ENCODE measurements at places on chromosomes 16 and 17. TPM values are rescaled to one million over a fixed set of nuclear protein-coding genes. Genes with fewer than 3 reads are reported as not detected.
A peak's percentile ranks its signal among the peaks of the same experiment; 100 is the strongest.

Gene TM4SF5
- not detected for total RNA-seq

Gene MYO15B
- 5.8 TPM for total RNA-seq

Gene SPAG7
- total RNA-seq: 43.1 TPM

Gene LPO
- total RNA-seq: not detected

Gene DCAKD
- total RNA-seq: 45.8 TPM

Gene ADAD2
- total RNA-seq: not detected

Gene C16orf92
- total RNA-seq: not detected

DNA sequence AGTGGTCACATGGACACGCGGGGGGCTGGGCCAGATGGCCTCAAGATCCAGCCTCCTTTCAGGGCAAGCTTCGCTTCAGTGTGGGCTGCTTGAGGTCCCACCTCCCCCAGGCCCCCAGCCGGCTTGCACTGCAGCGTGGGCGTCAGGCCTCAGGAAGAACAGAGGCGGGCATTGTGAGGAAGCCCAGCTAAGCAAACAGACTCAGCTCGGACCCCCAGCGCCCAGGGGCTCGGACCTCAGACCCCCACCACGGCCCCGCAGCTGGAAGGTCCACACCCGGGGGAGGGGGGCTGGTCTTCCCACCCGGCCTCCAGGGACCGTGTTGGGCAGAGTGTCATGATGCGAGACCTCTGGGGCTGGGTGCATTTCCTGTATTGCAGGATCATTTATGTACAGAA, 24.7 kb upstream of the ZNF469 start:
- DNase-seq: no peak

- DNase-seq: peak; percentile 89
Measured at GRCh38 chr16:10922328-10923145, 19.7 kb downstream of the DEXI start.

- peak; percentile 54 for DNase-seq
Measured at GRCh38 chr16:68700120-68700519, 37.0 kb upstream of the CDH1 start.

DNA sequence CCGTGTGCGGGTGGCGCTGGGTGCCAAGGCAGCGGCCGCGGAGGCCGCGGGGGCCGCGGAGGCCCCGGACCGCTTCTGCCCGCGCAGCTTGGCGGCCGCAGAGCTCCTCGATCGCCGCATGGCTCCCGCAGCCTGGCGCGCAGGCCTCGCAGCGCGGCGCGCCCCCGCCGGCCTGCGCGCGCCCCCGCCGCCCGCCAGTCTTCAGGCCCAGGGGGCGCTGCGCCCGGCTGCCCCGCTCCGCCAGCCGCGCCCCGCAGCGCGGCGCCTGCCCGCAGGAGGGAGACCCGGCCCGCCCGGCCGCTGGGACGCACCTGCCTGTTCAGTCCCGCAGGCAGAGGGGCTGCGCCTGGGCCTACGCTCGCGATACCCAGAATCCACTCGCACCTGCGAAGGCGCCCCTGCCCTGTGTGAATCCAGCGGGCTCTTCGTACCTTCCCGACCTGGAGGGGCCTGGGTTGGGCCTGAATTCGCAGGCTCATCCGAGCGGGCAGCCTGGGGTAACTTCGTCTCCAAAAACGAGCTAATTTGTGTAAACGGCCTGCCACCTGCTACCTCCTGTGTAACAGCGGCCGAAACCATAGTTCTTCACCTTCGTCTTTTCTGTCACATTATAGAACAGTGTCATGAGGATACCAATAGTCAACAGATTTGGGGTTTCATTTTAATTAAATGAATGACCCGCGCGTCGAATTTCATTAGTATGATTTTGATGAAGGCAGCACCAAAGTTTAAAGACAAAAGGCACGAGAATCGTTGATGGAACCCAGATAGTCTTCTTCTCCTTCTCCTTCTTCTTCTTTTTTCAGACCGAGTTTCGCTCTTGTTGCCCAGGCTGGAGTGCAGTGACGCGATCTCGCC, at the start of gene CENPV:
Gene CENPV, minus strand, starts transcription at position 153 of the 858 bp plus-strand sequence. Its CDS starts 33 bp downstream, at position 120.
- peak; percentile 70 for DNase-seq

GRCh38 chr16:58333985-58334384, 39.2 kb upstream of the PRSS54 start:
- DNase-seq: no peak

GRCh38 chr16:54052271-54052670, 234.3 kb downstream of the IRX3 start:
- DNase-seq: no peak

DNA sequence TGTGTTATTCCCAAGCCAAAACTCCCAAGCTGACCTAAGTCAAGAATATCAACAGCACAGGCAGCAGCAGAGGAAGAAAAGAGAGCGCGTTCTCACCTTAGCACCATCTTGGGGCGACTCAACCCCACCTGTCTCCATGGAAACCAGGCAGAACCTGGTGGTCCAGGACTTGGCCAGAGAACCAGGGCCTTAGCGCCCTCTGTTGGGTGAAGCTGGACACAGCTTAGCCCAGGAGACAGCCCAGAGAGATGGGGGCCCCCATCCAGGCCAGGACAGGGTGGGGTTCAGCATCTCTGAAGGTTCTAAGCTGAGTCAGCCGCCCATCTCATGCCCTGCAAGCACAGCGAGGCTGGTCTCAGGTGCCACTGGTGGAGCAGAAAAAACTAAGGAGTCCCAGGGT, 60.1 kb upstream of the TMEM132E start:
- peak; percentile 2 for DNase-seq

DNA sequence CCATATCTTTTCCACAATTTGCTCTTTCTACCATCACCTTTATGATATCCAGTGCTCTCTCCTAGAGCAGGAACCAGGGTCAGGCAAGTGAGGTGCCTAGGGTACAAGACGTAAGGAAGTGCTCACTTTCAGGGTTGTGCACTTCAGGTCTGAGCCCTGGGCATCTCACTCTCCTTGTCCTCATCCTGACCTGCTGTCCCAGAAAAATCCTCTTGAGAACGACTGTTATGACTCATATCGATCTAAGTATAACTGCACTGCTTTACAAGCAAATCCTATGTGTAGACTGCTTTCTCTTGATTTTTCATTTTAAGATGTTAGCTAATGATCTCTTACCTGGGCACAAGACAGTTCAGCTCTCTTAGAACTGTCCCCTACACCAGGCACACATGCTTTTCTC, 100.1 kb downstream of the TMEM100 start:
- DNase-seq: no peak

DNA sequence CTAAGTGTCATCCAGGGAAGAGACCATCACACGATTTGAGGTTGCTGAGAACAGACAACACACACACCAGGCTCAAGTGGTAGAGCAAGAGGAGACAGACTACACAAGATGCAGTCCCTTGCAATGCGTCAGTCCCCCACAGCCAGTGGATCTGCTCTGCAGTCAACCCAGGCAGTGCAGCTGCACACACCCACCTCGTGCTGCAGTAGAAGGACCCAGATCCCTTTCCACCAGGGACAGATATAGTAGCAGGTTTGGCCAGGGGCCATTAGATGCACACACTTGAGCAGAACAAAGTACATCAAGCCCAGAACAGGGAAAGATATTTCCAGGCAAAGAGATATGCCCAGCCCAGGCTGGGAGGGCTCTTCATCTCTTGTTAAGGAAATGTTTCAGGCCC, 112.9 kb downstream of the GRIN2A start:
- DNase-seq: no peak

GRCh38 chr17:28421787-28422305, 15.8 kb upstream of the SLC46A1 start:
- DNase-seq: no peak
